ENCODE measurements at places on chromosomes 5 and 9.

DNA sequence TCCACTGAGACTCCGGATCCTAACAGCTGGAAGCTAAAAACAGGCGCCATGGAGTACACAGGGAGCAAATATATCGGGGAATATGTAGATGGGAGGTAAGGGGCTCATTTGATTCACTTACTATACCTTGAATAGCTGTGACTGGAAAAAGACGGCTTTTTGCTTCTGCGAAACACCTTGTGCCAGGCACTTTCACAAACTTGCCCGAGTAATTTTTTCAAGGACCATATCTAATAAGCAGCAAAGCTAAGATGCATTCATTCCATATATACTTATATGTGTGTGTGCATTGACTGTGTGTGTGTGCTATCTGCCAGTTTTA lies 178 bp downstream of the MORN5 start:
- DNase-seq = no peak

GRCh38 chr5:119269061-119269944 lies 86.5 kb upstream of the TNFAIP8 start:
- no peak for DNase-seq

- DNase-seq = no peak
These were observed 5.4 kb downstream of the PUM3 start for GRCh38 chr9:2838371-2839000.

- DNase-seq = no peak
These were observed 277.4 kb downstream of the SLCO4C1 start for GRCh38 chr5:102018690-102019089.

- DNase-seq = no peak
These were observed 319.1 kb downstream of the GLIS3 start for GRCh38 chr9:3980771-3981170.

DNA sequence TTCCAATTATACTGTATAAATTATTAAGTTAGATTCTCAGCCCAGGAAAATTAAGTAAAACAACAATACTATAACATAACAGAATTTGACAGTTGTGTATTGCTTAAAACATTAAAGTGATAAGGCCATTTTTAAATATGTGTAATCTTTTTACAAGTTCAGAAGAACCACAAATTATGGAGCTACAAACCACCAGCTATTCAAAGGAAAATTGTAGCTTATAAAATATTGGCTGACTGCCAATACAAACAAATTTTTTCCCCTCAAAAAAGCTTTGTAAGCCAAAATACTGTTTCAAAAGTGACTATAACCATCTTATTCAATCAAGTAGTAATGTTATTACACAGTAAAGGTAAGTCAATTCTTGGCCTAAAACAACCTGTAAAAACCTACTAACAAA lies 21.9 kb downstream of the STRBP start:
- no peak for DNase-seq

DNA sequence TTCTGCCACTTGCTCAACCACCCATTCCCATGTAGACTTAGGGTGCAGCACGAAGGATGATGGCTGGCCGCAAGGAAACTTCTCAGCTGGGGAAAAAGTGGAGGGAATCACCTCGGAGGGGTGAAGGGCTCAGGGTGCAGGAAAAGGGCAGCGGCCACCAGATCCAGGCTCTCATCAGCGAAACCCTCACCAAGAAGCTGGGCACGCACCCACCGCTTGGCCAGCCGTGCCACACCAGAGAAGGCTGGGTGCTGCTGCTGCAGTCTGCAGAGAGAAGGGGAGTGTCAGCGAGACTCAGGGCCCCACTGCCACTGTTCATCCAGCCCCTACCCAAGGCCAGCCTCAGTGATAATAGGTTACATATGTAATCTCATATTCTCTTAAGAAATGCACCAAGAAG lies 8.6 kb downstream of the NOL6 start:
- DNase-seq = no peak

- DNase-seq = no peak
These were observed at the start of gene CCDC183 for GRCh38 chr9:136796238-136796774. CCDC183 (plus strand) TSS chr9:136796338; CDS start chr9:136796398, 60 bp downstream.

DNA sequence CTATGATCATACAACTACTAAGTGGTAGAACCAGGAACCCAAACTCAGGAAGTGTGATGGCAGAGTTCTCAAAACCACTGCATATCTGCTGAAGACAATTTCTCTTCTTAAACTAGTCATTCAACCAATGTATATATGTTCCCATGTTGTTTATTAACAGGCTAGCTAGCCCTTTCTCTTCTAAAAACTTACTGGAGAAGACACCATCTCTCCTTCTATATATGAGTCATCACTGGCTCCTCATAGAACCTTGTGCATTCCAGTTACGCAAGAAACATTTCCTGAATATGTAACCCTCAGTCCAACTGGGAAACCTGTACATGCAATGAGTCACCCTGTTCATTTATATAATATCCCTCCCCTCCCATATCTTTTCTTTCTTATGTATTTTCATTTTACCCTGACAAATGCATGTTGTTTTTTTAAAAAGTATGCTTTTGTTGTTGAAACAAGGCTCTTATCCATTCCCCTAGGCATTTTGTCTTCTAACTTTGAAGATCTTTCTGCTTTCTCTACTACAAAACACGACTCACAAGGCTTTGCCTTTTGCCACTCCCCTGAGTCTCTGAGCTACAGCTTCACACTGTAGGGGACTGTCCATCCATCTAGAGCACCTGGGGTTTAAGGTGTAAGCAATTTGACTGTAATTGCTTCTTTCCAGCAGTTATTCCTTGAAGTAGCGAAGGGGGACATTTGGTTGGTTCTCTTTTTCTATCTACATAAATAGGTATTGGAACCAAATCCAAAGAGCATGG lies 119.5 kb downstream of the ANXA1 start:
- DNase-seq = no peak

DNA sequence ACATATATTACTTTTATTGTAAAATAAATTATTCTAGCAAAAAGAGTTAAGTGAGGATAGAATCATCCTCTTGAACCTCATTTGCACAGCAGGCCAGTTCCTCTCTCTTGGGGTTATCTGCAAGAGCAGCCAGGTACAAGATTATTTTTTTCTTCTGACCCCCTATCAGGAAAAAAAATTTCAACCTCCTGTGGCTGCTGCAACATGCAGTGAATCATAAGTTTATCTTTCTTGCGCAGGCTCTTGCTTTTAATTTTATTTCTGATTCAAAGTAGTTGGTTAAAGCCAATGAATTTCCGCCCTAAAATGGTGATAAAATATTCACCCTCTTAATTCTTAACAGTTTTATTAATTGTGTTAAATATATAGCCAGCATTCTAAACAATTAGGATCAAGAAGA lies 69.7 kb upstream of the PPP3R2 start:
- no peak for DNase-seq

- DNase-seq = no peak
These were observed 39.5 kb downstream of the PTGES start for GRCh38 chr9:129713402-129713679.

DNA sequence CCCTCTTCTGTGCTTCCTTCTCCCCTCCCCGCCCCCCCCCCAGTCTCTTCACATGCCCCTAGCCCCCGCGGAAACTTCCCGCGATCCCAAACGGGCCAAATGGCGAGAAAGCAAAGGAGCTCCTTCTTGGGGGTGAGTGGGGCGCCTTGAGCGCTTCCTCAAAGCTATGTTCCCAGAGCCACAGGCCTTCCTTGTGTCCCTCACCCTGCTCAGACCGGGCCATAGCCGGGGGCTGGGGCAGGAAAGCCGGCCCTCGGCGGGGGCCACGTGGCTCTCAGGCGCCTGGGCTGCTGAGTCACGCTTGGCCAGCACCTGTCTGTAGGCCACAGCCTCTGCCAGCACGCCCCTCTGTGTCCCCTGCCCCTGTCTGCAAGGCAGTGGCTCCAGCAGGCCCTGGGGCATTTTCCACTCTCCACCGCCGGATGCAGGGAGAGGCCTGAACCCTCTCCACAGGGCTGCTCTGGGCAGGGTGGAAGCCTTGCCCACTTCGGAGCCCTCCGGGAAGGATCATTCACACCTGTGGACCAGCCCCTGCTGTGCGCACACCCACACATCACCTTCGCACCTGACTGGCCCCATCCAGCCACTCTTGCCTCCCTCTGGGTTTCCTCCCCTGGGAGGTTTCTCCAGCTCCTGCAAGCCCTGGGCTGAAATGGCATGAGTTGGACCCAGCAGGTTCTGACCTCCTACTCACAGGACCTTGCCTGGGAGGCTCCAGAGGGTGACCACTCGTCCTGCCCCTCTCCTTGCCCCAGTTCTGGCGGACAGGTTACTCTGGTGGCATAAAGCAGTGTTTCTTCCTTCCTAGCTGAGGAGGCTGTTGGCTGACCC lies 1.2 kb upstream of the SQSTM1 start:
- DNase-seq = no peak

DNA sequence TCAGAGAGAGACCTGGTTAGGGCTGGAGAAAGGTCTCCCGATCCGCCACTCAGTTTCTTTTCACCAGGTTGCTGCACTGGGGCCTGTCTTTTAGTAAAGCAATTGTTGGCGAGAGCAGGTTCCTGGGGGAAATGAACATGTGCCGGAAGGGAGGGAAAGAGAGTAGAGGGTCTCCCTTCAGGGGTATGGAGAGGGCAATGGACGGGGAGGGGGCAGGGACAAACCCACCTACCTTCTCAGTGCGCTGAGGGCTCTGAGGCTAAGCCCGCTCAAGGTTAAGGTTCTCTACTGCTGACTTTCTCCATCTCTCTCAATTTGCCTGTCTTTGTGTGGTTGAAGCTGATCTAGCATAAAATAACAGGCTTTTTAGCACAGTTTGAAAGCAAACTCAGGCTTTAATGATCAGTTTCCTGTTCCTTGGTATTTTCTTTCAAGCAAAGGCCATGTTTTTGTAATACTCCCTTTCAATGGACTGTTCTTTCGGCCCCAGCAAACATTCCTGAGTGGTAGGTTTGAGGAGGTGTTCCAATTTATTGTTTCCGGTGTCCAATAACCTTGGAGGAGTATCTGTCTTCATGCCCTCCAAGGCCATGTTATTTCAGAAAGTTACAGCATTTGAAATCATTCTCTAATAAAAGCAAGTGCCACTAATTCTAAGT lies 25.5 kb upstream of the TRAF1 start:
- DNase-seq = no peak

DNA sequence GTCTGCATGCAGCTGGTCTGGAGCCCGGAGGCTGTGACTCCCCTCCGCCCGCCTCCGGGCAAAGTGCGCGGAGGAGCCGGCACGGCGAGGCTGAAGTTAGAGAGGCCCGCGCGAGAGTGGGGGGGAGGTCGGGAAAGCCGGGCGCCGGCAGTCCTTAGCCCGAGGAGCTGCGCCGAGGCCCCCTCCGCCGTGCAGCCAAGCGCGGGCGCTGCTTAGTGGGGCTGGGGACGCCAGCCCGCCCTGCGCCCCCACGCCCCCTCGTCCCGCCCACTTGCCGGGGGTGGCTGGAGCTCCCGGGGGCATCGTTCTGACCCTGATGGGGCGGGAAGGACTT lies 403 bp downstream of the NINJ1 start:
- no peak for DNase-seq

- no peak for DNase-seq
These were observed 77.6 kb upstream of the TMC1 start for GRCh38 chr9:72443855-72444254.

- no peak for DNase-seq
These were observed 7.0 kb downstream of the PDCL start for GRCh38 chr9:122821278-122821943.

GRCh38 chr5:68189613-68190012 lies 25.9 kb upstream of the PIK3R1 start:
- DNase-seq = no peak

DNA sequence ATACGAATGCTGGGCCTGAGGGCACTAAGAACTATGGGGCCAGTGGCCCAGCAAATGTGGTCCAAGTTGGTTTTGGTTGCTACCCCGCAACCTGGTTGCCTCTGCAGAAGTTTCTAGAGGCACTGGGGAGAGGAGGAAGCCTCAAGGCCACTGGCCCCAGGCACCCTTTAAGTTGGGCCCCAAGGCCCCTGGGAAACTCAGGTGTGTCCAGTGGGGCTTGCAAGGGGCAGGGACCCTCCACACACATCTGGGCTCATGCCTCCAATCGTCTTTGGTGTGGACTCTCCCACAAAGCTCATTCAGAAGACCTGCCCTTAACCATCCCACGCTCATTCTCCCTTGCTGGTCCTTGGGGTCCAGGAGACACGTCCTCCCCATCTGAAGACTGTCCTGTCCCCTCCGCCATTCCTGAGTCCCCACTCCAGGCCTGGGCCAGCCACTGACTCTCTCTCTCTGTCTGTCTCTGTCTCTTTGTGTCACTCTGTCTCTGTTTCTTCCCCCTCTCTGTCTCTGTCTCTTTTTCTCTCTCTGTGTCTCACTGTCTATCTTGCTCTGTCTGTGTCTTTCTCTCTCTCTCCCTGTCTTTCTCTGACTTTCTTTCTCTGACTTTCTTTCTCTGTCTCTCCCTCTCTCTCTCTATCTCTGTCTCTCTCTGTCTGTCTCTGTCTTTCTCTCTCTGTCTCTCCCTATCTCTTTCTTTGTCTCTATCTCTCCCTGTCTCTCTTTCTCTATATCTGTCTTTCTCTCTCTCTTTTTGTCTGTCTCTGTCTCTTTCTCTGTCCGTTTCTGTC lies 3.3 kb upstream of the SLC6A19 start:
- DNase-seq = no peak

DNA sequence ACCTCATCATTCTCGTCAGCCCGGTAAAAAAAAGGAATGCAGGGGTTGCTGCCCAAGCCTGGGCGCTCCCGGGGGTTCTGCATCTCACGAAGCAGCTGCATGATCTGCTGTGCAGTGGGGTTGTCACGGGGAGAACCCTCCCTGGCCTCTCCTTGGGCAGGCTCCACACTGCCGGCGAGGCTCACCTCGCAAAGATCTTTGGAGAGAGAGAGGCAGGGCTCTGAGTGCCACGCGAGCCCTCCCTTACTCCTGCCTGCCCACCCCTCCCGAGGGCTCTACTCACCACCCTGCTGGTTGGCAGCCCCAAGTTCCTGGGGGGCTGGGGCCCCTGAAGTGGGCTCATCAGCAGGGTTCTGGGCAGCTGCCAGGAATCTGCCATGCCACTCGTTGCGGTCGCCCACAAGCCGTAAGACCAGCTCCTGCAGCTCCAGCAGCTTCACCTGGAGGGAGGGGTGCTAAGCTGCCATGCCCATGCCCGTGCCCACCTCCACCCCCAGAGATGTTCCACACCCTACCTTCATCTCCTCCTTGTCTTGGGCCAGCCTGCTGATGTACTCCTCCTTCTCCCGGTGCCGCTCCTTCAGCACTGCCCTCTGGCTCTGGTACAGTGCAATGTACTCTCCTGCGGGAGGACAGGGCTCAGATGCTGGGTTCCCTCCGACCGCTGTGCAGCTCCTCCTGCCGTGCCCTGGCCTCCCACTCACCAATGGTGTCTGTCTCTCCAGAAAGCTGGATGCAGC lies 18.6 kb downstream of the GOLGA2 start:
- no peak for DNase-seq

DNA sequence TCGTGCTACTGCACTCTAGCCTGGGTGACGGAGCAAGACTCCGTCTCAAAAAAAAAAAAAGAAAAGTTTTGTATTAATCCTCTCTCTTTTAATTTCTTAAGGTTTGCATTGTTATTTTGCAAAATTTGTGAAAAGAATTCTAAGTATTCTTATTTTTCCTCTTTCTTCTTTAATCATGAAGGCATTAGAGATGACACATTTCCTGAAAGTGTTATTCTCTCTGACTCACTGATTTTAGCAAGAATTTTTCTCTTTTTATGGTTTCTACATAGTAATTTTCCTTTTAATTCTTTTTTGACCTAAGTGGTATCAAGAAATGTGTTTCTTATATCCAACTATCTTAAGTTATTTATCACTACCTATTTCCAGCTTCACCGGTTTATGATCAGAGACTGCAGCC lies 78.0 kb downstream of the NSUN2 start:
- no peak for DNase-seq

- DNase-seq = no peak
These were observed 179.4 kb downstream of the PPP2R2B start for GRCh38 chr5:146699138-146699537.

GRCh38 chr5:146249801-146250200 lies 46.4 kb downstream of the RBM27 start:
- DNase-seq = no peak

- DNase-seq = no peak
These were observed 10.4 kb downstream of the PTCH1 start for GRCh38 chr9:95506428-95506677.
